ENCODE measurements at places on chromosomes 4 and X. TPM values are rescaled to one million over a fixed set of nuclear protein-coding genes. Genes with fewer than 3 reads are reported as not detected.

- no peak for DNase-seq
Observed at GRCh38 chrX:120522820-120523219, 37.9 kb downstream of the CUL4B start.

Gene TCEAL7
- total RNA-seq = 6.1 TPM

GRCh38 chr4:3852309-3852708 lies 86.1 kb downstream of the ADRA2C start:
- DNase-seq = no peak

Gene BRS3
- total RNA-seq = 0.05 TPM

- DNase-seq = no peak
Observed at GRCh38 chrX:136143711-136144110, 3.6 kb upstream of the FHL1 start.

GRCh38 chrX:130654409-130654950 lies 248.5 kb downstream of the ENOX2 start:
- DNase-seq = no peak

- DNase-seq = no peak
Observed at GRCh38 chrX:96430756-96431455, 253.7 kb upstream of the DIAPH2 start.

GRCh38 chrX:28278251-28278650 lies 297.0 kb upstream of the DCAF8L1 start:
- no peak for DNase-seq

Gene CYBB
- total RNA-seq = 41.7 TPM

GRCh38 chr4:70614184-70614555 lies 14.4 kb upstream of the ENAM start:
- DNase-seq = no peak

DNA sequence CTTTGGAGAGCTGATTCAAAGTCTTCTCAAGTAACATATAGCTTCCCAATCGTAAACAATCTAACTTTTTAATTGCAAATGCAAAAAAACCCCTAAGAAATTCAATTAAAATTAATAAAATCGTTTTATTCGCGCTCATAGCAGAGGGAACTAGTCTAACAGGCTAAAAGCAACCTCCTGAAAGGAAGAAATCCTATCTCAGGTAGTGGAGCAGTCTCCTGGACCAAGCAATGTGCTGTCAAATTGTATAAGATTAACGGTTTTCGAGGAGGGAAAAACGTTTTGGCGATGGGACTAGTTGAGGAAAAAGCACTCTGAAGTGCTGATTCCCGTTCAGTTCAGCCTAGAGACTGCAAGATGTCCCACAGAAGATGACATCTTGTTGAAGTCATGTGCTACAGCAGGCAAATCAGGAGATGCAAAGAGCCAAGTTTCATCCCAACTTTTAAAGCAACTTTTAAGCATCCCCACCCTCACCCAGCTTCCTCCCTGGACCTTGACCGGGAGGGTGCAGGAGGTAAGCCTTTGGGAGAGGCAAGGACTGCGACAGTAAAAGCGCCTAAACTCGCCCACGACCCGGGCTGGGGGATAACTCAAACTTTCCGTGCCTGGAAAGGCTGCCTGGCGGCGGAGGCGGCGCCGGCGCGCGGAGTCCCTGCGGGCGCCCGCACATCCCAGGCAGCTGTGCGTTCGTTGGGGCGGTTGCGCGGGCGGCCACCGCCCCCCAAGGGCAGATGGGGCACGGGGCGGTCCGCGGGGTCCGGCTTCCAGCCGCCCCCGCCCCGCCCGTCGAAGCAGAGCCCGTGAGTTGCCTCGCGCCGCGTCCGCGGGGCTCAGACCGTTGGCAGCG lies 784 bp downstream of the MAP7D3 start:
- peak; percentile 29 for DNase-seq

GRCh38 chr4:138773321-138773720 lies 242.3 kb upstream of the NOCT start:
- DNase-seq = no peak
